NCI-H82 (cell line): ENCODE measurements at places on chromosomes 7 and 10.
A peak's percentile ranks its signal among the peaks of the same experiment; 100 is the strongest.

DNA sequence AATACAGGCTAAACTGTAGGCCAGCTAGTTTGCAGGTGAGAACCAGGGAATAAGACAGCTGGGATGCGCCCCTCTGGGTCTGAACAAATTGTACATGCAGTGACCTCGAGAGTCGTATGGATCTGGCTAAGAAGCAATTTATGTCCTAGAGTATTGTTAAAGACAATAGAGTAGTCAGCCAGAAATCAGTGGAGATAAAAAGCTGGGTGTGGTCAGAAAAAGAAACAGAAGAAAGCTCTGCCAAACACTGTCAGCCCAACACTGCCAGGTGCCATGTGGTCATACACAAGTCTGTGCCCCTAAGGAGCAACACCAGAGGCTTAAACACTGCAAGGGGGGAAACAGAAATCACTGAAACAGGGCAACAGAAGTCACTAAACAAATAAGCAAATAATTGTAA is 62.2 kb downstream of the CNOT4 start:
- DNase-seq: no peak

DNA sequence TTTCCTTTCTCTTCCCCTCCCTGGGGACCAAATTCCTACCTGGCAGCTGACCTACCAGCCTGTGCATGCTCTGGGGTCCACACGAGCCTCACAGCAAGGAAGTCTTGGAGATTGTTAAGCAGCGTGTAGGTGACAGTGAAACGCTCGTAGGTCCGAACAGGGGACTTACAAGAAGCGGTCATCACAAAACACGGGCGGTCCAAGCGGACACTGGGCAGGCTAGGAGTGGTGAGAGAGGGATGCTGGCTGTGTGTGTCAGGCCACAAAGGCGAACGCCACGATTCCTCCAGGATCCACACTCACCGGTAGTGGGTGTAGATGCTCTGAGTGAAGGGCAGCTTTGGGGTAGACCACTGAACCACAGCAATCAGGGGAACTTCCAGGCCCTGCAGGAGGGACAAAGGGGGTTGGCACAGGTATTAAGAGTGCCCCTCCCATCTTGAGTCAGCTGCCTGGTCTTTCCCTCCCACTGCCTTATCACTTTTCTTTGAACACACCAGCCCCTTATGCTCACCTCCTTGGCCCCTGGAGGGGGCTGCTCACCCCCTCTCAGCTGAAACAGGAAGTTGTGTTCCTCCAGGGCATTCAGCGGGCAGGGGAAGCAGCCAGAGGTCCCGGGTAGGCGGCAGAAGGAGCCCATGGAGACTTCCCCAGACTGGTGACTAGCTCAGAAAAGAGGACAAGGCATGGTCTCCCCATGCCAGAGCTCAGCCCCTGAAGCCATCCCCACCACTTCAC is 2.0 kb downstream of the TRAPPC14 start:
- DNase-seq: no peak

GRCh38 chr7:106463851-106464611 is 179.2 kb upstream of the NAMPT start:
- no peak for DNase-seq

GRCh38 chr7:2984091-2984490 is 59.6 kb downstream of the CARD11 start:
- DNase-seq: no peak

GRCh38 chr10:6254201-6254600 is 51.5 kb downstream of the PFKFB3 start:
- no peak for DNase-seq

- no peak for DNase-seq
Measured at GRCh38 chr10:32049113-32049512, 7.1 kb downstream of the KIF5B start.

GRCh38 chr10:127939786-127940330 is 33.0 kb downstream of the PTPRE start:
- DNase-seq: no peak

GRCh38 chr7:104363355-104363754 is 35.0 kb downstream of the LHFPL3 start:
- no peak for DNase-seq

- no peak for DNase-seq
Measured at GRCh38 chr10:122624546-122624945, 64.0 kb downstream of the DMBT1 start.

- no peak for DNase-seq
Measured at GRCh38 chr7:155521743-155522398, 24.5 kb downstream of the CNPY1 start.

DNA sequence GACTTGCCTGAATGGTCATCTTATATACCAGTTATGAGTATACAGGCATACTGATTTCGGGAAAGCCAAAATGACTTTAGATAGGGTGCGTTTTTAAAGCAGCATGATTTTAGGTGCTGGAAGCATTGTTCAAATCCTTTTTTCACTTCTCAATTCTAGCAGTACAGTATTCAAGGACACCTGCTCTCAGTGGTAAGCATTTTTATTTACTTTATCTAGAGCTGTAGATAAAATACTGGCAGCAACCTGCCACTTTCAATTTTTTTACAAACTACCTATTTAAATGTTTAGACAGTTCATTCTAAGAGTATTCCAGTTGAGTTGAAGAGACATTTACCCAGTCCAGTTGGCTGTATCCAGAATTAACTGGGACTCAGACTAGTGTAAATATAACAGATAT is 33.6 kb downstream of the TMEM106B start:
- DNase-seq: no peak

DNA sequence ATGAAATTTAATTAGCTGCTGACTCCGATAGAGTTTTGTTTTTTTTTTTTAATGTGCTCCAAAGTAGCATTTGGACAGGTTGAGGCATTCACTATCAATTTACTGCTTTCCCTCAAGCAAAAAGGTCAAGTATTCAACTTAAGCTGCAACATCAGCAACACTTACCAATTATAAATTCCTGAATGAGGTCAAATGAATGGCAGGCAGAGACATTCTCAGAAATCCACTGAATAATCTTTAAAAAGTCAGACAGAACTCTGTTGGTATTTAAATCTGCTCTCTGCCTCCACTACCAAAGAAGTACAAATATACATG is 62.8 kb downstream of the GSAP start:
- no peak for DNase-seq

- DNase-seq: no peak
Measured at GRCh38 chr7:15084368-15084767, 181.8 kb upstream of the DGKB start.

DNA sequence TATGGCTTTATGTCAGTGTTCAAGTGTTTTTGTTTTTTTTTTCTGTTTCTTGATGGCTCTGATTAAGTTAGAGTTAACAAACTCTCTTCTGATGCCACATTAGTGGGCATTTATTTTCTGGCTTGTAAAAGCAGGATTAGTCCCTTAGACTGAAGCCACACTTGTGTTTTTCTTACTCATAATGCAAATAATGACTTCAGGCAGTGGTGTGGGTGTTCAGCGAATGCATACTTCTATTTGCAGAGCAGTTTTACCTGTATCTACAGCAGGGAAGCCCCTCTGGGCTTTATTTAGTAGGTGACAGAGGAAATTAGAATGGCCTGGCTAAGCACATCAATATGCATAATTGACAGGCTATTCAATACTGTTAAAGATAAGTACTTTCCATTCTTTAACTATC is 79.9 kb downstream of the CNNM2 start:
- no peak for DNase-seq

DNA sequence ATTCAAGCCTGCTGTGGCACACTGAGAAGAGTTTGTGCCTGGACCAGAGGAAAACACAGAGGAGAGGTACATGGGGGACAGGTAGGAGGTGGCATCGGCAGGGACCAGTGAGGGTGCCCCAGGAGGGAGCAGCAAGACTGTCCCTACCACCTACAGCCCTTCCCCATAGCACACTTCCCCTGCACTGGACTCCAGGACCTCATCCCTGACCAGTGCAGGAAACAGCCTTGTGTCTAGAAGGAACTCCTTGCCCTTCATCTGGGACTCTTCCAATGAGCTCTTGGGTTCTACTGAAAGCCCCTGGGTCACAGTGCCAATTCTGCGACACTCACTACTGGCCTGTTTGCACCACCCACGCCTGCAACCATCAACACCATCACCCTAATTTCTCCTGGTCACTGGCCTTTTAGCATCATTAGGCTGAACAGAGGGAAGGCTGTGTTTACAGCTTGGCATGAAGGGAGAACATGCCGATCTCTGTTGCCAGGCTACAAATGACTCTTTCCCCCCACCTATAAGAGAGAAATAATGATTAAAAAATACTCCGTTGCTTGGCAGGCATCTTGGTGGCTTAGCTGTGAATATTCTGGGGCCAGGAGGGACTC is 371.9 kb upstream of the ZMIZ1 start:
- DNase-seq: no peak

- DNase-seq: no peak
Measured at GRCh38 chr7:131293018-131293417, 34.7 kb upstream of the MKLN1 start.

- DNase-seq: no peak
Measured at GRCh38 chr10:95031656-95032055, 37.6 kb downstream of the CYP2C8 start.

DNA sequence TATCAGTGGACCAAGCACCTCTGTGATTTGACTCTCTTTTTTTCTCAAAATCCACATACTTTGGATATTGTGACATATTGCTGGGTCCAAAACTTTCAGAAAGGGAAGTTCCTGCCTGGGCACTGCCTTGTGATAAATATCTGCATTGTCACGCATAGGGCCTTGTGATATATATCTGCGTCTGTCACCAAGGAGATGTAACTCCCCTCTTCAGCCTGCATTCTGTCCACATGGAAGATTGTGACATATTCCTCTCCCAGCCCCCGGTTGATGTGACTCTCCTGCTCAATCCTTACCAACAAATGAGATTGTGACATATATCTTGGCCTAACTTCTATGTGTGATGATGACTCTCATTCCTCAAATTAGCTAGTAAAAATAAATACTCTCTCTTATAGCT is 25.4 kb upstream of the ZNF107 start:
- no peak for DNase-seq

GRCh38 chr7:47380325-47381133 is 201.4 kb downstream of the TNS3 start:
- DNase-seq: no peak

GRCh38 chr7:44519546-44519945 is 21.6 kb downstream of the NPC1L1 start:
- peak; percentile 37 for DNase-seq

DNA sequence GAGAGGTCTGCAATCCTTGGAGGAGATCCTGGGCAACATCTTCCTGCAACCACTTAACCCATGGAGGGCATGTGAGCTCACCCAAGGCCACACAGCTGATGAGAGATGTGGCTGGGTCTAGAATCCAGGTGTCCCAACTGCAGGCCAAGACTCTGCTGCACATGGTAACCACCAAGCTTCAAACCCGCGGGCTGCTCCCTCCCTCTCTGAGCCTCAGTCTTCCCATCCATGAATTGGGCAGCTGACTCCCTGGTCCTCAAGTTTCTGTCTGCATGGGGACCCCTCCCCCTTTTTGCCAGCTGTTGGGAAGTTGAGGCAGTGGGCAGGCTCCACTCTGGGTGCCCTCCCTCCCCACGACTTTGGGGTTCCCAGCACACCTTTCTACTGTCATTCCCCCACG is 20.9 kb upstream of the INMT start:
- DNase-seq: no peak

DNA sequence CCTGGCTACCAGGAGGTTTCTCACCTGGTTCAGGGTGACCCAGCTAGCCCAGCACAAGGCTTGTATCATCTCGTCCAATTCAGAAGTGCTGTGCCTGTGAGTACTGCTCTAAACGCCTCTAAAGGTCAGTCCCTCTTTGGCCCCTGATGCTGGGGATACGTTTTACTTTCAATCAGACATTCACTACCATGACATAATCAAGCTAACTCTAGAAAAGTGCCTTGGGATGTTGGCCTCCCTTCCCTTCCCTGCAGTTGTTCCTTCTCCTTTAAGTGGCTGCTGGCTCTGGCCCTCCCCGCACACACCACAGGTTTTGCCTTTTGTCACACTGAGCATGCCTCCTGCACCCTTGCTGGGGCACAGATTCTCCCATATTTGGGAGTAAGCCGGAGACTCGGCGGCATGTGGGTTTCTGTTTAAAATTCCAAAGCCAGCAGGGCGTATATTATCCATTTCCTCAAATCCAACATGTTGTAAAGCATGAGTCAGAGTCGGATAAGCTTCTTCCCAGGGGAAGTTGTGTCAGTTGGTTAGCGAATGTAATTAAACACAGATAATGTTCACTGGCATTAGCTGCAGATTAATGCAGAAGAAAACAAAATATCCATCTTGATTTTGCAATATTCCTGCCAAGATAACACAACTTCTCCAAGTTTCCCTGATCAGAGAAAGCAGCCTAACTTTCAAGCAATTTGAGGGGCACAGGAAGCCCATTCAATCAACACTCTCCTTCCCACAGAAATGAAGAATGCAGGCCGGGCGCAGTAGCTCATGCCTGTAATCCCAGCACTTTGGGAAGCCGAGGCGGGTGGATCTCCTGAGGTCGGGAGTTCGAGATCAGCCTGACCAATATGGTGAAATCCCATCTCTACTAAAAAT is 31.8 kb upstream of the VCL start:
- peak; percentile 71 for DNase-seq

DNA sequence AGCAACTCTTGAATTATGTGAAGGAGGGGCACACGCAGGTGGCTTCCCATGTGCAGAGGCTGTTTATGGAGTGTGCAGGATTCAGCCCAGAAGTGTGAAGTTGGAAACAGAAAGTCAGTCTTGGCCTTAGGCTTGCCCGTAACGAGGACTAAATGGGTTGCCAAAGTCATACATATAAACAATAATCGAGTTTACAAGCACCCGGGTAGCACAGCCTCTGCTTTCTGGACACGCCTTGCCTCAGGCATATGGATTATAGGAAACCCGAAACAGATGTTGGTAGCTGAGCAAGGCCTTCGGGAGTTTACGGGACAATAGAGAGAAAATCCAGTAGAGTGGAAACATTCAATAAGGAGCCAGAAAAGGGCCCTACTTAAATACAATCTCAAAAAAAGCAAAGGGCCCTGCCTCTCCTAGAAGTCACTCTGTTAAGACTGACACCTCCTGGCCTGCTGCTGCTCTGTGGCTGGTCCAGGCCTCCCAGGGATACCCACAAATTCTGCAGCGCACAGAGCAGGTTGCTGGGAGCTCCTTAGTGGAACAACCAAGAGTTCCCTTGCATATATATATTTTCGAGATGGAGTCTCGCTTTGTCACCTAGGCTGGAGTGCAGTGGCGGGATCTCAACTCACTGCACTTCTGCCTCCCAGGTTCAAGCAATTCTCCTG is 48.5 kb downstream of the SMKR1 start:
- DNase-seq: no peak

- DNase-seq: peak; percentile 89
Measured at GRCh38 chr7:141533149-141533949, 17.9 kb upstream of the AGK start.

DNA sequence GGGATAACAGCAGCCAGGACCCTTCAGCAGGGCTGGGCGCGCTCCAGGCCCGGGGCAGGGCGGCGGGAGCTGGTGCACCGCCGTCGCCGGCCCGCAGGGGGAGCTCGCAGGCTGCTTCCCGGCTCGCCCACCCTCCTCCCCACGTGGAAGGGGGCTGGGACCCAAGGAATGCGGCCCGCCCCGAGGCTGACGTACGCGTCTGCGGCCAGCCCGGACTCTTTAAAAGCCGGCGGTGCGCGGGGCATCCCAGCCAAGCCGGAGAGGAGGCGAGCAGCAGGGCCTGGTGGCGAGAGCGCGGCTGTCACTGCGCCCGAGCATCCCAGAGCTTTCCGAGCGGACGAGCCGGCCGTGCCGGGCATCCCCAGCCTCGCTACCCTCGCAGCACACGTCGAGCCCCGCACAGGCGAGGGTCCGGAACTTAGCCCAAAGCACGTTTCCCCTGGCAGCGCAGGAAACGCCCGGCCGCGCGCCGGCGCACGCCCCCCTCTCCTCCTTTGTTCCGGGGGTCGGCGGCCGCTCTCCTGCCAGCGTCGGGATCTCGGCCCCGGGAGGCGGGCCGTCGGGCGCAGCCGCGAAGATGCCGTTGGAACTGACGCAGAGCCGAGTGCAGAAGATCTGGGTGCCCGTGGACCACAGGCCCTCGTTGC is at the start of gene PFKFB3:
Gene PFKFB3, plus strand, starts transcription at position 249 of the 647 bp plus-strand sequence. Its CDS starts 329 bp downstream, at position 578.
- peak; percentile 87 for DNase-seq
